ENCODE measurements at places on chromosomes 2 and 18.
A peak's percentile ranks its signal among the peaks of the same experiment; 100 is the strongest.

GRCh38 chr18:21074336-21075323, 37.0 kb downstream of the ROCK1 start:
- no peak for DNase-seq

DNA sequence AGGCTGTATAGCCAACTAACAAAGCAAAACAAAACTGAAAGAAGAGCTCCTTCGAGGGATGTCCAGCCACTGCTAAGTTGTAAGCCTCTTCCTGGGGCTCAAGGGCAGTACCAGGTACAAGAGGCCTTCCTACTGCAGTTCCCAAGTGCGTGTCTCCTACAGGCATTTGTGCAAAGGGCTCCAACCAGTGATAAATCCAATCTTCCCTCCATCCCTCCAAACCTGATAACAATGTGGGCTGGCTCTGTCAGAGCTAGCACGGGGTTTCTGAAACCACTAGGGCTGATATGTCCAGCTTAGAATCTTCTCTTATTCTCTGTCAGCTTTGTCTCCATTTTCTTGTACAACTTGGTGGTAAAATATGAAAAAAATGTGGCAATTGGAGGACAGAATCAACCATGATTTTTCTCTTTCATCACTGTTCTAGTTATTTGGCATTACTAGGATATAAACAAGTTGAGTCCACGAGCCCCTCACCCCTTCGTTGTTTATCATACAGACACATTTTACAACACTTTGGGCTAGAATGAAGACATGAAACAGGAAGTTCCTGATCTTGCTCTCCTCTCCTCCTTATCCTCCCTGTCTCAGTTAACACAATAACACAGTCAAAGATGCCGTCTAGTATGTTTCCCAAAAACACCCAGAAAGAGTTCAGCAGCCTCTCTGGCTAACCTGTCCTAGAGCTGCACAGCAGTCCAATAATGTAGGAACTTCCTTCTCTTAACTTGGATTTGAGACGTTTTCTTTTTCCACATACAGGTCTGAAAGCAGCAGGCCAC, 35.4 kb upstream of the WIPF1 start:
- DNase-seq: peak; percentile 69

DNA sequence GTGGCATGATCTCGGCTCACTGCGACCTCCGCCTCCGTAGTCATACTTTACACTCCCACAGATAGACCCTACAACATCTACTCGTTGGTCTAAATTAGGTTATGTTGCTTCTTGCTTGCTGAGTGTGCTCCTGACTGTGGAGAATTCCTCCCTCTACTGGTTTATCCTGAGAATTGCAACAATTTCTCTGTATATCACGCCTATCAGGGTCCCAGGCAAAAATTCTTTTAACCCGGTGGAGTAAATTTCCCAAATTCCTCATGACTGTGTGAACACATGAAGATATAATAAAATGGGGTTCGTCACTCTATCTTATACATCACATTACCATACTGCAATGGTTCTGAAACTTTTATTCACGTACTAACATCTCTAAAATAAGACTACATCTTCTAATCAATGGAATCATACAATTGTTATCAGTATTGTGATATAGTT, 156.7 kb downstream of the EVA1A start:
- peak; percentile 61 for DNase-seq

DNA sequence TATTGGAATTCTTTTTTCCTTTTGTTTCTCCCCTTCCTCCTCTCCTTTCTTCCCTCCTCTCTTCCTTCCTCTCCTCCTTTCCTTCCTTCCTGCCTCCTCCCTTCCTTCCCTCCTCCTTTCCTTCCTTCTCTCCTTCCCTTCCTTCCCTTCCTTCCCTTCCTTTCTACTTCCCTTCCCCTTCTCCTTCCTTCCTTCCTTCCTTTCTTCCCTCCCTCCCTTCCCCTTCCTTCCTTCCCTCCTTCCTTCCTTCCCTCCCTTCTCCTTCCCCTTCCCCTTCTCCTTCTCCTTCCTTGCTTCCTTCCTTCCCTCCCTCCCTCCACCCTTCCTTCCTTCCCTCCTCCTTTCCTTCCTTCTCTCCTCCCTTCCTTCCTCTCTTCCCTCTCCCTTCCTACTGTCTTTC, 431.0 kb upstream of the MEIS1 start:
- no peak for DNase-seq

DNA sequence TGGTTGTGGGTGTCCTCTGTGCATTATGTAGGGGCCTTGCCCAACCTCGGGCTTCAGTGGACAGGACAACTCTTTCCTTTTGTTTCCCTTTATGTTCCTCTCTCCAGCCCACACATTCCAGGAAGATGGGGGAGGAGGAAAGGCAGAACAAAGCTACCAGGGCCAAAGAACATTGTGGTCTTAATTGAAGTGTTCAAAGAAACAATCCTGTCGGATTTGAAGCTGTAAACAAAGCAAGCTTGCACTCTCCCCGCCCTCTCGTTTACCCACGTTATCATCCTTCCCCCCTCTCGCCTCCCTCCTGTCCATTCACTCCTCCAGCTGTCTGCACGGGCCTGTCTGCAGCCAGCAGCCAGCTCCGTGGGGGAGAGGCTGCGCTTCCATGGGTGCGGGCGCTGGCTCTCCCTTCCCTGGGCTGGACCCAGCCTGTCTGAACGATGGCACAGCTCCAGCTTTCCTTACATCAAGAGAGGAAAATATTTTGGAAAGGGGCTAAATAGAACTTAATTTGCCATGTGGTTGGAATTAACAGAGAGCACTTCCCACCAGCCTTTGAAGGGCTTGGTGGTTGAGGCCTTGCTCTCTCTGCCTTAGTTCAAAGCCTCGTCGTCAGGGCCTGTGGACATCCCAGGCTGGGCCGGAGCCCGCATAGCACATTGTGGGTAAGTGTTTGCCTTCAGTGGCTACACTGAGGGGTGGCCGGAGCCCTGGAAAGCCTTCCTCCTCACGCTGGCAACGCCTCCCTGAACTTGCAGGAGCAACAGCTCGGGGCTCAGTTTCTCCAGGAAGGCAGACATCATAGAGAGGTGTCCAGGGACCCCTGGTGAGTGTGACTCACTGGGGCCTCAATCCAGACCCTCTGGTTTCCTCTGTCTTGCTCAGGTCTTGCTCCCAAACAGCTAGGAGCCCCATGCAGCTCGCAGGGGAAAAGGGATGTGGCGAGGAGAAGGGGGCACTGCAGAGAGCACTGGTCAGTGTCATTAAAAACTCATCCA, 60.6 kb upstream of the HS6ST1 start:
- DNase-seq: no peak

- DNase-seq: no peak
These were observed 32.8 kb downstream of the MSH6 start for GRCh38 chr2:47815764-47816163.

GRCh38 chr2:231642631-231643494, 50.2 kb downstream of the TEX44 start:
- peak; percentile 92 for DNase-seq

DNA sequence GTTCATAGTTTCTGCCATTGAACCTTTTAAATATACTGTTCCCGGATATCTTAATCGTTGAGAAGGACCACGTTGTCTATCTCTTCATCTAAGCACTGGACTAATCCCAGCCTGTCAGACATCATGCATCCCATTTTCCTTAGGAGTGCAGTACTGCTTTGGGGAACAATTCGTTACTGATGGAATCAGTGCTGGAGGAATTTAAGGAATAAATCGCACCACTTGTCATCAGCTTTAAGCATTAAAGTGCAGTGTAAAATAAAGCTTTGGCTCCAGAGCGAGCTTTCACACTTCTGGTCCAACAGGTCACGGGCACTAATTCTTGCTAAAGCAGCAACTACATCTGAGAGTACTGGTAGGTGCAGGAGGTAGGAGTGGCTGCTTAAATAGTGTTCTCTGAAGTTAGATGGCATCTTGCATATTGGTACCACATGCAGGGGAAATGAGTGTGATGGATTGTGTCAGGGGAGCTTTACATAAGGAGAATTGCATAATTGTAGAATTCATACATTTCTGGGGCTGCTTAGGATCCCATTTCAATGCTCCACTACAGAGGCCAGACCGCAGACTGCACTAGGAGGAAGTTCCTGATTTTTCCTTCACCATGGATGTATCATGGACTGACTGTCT, 105.7 kb upstream of the RASGRP3 start:
- peak; percentile 24 for DNase-seq

DNA sequence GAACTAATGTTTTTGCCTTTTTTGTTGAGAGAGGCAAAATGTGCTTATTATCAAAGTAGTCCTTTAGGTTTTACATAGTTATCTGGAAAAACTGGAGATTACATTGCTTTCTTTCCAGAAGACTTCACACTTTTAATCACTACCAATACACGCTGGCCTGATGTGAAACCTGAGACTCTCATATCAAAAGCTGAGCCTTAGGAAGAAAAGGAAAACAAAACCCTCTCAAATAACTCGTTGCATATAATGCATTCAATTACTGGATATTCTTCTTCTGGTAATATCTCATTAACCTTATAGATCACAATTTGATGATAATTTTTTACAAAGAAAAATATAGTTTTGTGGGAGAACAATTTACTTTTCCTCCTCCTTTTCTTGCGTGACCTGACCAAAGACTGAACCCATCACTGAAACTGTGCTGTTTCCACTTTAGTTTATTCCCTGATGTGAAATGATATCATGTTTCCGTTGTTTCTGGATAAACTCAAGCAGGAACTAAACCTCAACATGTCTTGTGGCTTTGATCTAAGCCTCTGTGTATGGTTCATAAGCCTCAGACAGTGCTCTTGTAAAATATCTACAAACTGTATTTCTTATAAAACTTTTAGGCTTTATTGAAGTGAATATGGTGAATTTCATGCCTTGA, 332.4 kb downstream of the GULP1 start:
- DNase-seq: no peak

- DNase-seq: no peak
These were observed 26.9 kb upstream of the PPP1R1C start for GRCh38 chr2:181958726-181959125.

- no peak for DNase-seq
These were observed 74.6 kb downstream of the PID1 start for GRCh38 chr2:229196448-229196847.

DNA sequence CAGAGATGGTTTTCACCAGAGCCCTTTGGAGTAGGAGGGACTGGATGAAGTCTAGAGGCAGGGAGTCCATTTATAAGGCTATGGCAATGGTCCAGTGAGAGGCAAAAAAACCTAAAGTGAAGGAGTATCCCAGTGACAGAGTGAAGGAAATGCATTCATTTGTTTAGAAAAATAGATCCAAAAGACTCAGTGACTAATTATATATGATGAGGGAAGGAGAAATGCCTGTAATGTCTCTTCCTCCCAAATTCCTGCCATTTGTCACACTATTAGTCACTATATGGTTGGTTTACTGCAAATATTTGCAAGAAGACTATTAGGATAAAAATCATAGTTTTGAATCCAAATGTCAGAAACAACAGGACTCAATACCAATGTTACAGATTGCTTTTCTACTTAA, 104.2 kb downstream of the ZNF521 start:
- no peak for DNase-seq

DNA sequence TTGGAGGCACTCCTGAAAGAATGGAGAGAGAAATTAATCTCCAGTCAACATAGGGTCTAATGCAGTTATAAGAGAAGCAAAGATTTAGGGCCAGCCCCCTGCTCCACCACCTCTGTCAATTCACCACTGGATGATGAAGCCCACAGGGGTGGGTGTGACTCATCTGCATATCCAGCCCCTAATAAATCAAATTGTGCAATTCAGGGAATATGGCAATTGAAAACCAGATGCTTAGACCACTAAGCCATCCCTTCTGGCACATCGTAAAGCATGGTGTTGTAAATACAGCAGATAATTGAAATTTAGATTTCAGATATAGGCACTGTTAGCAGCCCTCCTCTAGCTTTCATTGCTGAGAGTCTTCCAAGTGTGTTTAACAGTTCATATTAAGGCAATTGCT, 541.4 kb downstream of the PARD3B start:
- DNase-seq: no peak

DNA sequence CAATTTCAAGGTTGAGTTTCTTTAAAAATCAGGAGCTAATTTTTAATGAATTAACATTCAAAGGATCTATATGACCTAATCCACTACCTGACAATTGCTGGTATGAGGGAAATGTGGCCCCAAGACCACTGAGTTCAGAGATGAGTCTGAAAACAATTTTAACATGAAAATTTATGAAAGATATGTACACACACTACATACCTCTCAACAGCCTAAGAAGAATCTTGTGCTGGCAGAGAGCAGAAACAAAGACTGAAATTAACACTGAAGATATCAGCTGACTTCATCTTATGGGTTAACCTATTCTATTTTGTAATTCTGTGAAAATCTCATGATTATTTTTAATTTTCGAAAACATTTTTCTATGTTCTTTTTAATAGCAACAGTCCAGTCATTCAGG, 1.7 kb downstream of the FAP start:
- no peak for DNase-seq

DNA sequence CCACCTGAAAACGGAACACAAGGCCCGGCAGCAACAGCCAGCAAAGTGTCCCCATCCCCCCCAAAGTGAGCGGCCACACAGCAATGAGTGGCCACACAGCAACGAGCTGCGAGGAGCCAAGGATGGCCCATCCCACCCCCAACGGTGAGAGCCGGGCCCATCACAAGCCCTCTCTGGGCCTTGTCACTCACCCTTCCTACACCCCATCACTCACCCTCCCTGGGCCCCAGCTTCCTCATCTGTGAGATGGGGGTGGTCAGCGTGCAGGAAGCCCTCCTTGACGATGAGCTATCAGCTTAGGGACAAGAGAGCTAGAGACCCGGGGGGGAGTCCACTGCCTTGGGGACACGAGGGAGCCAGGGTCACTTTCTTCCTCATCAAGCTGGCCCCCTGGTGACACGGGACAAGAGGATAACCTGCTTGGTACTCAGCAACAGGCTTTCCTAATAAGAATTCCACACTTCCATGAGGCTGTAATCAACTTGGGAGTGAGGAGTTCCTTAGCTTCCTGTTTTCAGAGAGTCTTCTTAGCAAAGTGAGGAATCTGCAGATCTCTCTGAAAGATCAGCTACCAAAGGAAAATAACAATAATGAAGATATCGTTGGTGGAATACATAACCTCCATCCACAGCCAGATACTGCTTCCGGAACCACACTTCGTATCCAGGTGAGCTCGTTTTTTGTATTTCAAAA, 92.8 kb downstream of the HDAC4 start:
- DNase-seq: peak; percentile 31

DNA sequence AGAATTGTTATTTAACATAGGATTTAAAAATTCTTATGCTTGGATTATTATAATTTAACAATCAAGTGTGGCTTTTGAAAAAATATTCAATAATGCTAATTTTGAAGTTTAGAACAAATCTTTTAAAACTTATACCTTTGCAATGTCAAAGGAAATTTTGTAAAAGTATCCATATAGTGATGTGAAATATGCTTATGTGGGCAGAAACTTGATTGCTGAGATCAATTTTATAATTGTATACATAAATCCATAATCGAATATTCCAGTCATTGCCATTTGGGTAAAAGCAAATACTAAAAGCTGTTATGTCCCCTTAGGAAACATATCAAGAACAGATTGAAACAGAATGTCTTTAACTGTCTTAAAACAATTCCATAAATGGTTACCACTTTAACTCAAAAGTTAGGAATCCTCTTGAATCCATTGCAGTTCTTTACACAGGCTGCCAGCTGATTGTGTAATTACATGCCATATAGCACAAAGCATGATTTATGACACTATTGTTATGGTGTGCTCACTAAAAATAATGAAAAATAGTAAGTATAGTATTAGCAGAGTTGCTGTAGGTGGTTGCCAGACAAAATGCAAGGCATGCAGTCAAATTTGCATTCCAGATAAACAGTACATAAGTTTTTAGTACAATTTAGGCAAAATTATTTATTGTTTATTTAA, 24.2 kb downstream of the PLCL1 start:
- DNase-seq: no peak

Measured in NB4 (cell line).